ENCODE measurements at places on chromosomes 6 and 20.
A peak's percentile ranks its signal among the peaks of the same experiment; 100 is the strongest.

DNA sequence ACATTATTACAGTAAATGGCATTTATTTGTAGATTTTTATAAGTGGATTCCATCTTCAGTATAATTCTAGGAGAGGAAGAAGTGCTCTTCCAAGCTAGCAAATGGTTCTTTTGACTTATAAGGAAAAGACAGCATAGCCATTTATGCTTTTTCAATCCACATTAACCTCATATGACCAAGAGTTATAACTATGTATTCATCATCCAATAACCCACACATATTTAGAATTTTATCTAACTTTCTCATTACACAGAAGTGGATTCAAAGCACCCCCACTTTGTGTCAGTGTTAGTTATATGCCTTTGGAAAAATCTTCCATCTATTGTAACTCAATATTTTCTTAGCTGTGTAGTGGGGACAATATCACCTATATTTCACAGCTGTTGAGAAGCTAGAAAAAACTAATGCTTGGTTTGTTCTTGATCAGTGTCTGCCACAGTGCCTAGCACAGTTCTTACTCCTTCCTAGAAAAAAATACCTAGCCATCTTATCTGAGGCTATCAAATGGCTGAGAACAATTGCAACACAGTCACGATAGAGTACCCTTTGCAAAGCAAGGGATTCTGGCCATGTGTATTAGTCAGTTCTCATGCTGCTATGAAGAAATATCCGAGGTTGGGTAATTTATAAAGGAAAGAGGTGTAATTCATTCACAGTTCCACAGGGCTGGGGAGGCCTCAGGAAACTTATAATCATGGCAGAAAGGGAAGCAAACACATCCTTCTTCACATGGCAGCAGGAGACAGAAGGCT, 986.3 kb downstream of the TFAP2A start:
- peak; percentile 16 for DNase-seq

DNA sequence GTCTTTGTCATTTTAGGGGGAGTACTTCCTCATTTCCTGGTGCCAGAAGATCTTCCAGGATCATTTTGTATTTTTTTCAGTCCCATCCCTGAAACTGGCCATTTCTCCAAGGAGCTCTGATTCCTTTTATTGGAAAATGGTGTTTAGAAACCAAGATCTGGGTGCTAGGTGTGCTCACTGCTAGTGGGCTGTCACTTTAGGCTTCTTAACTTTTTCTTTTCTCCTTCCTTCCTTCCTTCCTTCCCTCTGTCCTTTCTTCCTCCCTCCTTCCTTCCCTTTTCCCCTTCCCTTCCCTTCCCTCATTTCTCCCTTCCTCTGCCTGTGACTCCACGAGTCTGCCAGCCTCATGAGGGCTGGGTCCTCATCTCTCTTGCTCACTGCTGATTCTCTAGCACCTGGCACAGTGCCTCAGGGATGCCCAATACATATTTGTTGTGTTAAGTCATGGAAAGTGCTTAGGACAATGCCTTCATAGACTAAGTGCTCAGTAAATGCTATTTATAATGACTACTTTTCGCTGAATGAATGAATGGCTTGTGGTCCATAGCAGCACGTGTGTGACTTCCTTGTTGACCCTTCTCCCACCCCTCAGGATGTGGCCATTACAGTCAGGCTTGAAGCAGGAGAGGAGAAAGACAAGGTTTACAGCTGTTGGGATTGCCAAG, 36.9 kb downstream of the APCDD1L start:
- DNase-seq: peak; percentile 13

- DNase-seq: no peak
Measured at GRCh38 chr6:168507297-168507696, 66.3 kb downstream of the SMOC2 start.

DNA sequence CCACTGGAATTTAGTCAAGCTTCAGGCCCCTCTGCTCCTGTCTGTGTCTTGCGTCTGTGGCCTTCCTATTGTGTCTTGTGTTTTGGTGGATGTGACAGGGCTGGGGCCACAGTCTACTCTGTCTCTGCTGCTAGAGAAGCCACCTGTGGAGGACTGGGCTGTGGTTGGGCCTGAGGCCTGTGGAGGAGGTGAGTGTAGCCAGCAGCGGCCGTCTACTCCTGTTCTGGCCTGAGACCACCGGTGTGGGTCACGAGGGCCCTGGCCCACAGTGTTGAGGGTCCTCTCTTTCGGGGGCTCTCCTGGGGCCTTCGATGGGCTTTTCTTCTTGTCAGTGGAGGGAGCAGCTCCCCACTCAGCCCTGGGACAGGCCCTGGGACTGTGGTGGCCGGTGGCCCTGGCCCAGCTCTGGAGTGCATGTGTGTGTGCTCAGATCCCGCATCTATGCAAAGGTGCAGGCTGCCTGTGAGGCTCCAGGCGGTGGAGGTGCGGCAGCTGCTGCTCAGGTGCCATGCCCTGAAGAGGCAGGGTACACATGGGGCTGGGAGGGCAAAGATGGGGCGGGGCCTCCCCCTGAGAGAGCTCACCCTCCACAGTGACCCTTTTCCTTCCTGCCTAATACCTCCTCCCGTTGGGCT, 20.8 kb downstream of the SDCBP2 start:
- DNase-seq: no peak
